ENCODE measurements at places on chromosomes 4 and X.

DNA sequence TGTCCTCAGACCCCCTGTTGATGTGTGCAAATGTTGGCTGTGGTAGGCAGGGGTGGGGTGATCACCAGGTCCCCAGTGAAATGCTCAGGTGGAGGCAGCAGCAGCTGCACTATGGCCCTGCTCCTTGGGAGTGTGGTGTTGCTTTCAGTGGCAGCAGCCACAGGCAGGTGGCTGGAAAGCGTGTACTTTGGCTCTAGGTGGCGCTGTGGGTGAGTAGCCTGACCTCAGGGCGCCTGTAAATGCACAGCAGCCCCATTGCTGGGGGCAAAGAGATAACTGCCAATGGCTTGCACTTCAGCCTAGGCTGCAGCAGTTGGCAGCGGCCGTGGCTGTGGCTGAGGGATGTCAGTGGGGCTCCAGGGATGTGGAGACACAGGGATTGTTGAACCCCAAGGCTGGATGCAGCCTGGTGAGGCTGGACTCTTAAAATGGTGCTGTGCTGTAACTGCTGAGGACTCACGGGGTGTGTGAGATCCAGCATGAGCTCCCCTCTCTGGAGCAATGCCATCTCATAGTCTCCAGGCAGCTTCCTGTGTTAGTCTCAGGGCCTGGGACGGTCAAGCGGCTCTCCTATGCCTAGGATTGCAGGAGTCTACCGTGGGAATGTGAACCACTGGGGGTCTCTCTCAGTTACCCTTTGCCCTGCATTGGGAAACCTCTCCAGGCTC is 421.7 kb upstream of the HTR2C start:
- DNase-seq = no peak

DNA sequence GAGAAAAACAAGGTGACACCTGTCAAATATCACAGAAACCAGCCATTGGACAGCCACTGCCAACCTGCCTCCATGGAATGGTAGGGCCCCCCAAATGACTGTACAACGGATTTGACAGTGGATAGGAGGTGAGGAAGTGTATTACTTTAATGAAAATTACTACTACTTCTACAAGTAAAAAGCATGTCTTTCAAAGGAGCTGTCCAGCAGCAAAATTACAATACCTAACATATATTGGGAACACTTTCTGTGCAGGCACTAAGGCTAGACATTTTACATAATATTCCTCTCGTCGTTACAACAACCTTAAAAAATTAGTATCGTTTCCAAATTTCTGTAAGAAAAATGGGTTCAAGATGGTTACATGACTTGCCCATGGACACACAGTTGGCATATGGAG is 14.9 kb downstream of the PPP3CA start:
- DNase-seq = no peak

- DNase-seq = no peak
Measured at GRCh38 chr4:69051576-69051943, 44.7 kb upstream of the UGT2B7 start.

DNA sequence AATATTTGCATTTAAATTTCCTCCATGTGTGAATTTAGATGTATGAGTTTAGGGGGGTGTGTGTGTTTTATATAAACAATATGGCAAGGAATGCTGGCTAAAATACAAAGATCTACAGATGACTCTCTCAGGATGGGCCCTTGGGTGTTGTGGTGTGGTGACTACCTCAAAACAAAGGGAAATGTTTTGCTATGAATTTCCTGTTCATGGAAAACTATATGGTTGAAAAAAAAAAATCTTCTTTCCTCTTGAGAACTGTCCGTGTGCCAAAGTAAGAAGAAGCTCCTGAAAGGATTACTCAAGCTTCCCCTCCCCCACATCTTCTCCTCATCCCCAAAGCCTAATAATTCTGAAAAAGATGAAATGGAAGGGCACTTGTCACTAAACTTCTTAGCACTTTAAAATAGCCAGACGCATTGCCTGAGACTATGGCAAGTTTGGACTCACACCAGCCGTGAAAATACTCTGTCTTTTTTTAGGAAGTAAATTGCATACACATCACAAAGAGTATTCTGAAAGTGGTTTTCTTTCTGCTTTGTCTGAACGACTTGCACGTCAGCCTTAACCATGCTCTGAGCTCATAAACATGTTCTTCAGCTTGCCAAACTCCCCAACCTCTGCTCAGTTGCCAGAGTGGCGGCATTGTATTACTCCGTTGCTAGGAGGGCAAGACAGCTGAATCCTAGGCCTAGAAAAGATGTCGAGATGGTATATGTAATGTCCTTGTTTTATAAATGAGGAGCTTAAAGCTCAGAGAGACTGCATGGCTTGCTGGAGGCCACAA is 250.4 kb upstream of the JADE1 start:
- DNase-seq = peak; percentile 83

- no peak for DNase-seq
Measured at GRCh38 chr4:122606364-122607043, 14.4 kb downstream of the IL21 start.

DNA sequence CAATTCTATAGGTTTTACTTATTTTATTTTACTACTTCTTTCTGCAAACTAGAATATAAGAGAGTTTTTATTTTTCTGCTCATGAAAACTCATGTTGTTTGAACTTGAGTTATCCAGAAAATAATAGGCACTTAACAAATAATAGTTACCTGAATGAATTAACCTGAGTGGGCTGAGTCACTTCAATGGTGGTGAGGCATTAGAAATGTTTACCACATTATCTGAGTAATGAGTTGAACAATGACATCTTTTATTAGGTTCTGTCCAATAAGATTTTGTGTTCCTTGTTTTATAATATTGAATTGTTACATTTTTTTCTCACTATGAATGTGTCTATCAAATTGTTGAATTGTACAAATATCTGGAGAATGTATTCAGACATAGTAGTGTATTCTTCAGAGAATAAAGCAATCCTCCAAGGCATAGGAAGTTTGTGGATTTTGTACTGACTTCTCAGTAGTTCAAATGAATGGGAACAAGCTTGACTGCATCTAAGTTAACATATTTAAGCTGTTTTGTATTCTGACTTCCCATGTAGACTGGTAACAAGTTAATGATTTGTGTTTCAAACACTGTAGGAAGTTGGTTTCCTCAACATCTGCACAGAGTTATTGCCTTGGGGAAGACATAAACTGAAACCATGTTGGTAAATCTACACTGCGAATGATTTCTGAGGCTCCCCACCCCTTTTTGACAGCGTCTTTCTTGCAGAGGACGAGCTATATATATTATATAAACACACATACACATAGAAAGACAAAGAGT is 1808.9 kb upstream of the TENM3 start:
- no peak for DNase-seq

DNA sequence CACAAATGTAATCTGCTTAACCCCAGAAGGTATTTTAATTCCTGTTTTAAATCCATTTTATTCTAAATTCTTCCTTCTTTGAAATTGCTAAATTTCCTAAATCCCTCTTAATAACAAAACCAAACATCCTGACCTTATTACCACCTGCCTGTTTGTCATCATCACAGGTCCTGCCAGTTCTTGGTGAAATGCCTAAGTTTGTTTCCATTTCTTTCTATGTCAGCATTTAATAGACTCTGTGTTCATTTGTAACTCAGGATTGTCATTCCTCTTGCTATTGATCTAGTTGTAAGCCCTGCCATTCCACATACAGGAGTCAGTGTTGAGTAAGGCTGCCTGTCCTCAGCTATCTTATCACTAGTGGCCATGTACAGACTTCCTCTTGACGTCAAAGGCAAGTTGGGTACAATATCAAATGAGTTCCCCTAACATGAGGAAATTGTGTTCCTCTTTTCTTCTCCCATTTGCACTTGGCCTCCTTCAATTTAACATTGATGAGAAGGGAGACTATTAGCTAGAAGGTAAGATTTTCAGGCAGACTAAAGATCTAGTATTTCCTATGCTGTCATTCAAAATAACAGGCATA is 440.1 kb downstream of the AFF2 start:
- peak; percentile 1 for DNase-seq

- no peak for DNase-seq
Measured at GRCh38 chr4:156673483-156673882, 298.1 kb downstream of the PDGFC start.

GRCh38 chr4:125719987-125720386 is 405.2 kb downstream of the FAT4 start:
- DNase-seq = peak; percentile 7

GRCh38 chr4:118716304-118716703 is 31.1 kb downstream of the METTL14 start:
- DNase-seq = no peak

DNA sequence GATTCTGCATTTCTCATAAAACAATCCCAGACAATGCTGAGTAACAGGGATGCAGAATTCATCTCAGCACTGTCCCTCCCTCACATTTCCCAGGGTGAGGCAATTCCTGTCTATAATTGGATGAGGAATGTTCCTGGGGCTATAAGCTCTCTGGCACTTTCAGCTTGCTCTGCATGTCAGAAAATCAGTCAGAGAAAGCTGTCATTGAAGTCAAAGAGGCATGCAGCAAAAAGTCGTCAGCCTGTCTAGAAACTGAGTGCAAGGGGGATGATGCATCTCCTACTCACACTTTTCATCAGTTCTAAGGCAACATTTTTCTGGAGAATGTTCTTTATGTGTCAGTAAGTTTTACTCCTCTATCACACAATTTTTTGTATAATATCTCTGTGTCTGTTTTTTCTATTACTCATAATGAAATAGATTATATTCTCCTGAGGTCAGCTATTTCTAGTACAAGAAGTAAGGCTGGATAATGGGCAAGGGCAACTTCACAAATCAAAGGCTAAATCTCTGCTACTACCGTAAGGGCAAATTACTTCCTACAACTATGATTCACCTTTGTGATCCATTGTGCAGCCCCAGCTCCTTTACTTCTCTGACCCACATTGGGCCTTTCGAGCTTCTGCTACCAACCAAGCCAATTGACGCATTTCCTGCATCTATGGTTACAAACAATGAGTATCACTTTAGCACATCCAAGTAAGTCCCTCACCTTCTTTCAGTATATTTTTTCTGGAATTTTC is 56.0 kb downstream of the TASL start:
- DNase-seq = peak; percentile 84

DNA sequence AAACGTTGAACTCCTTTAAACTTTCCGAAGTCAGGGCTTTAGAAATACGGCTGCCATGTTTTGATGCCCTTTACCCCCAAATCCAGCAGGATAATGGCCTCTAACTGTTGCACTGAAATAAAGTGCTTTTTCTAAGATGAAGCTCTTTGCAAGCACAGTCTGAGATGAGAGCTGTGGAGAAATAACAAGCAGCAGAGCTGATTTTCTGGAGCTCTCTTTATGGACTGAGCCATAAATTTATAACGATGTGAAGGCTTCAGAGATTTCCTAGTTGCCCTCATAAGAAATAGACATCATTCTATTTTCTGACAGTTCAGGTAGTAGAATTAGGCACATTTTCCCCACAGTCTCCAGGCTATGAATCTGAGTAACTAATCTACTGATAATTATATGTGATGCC is 567.3 kb downstream of the PDHA2 start:
- no peak for DNase-seq

DNA sequence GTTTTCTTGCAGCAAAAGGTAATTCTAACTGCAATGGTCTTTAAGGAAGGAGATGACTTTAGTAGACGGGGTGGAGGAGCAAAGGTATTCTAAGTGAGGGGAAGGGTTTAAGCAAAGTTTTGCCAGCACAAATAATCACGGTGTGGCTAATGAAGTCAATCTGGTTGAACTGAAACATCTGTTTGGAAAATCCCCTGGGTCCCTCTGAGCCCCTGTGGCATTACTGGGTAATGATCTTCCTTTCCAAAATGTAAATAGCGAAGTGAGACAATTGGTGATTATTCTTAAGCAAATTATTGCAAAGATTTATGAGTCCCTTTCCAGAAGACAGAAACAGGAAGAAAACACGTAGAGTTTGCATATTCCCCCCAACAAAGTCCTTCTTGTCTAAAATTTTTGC is 47.2 kb downstream of the FGFBP1 start:
- no peak for DNase-seq

- peak; percentile 83 for DNase-seq
Measured at GRCh38 chr4:53089936-53090729, 228.0 kb downstream of the RASL11B start.

DNA sequence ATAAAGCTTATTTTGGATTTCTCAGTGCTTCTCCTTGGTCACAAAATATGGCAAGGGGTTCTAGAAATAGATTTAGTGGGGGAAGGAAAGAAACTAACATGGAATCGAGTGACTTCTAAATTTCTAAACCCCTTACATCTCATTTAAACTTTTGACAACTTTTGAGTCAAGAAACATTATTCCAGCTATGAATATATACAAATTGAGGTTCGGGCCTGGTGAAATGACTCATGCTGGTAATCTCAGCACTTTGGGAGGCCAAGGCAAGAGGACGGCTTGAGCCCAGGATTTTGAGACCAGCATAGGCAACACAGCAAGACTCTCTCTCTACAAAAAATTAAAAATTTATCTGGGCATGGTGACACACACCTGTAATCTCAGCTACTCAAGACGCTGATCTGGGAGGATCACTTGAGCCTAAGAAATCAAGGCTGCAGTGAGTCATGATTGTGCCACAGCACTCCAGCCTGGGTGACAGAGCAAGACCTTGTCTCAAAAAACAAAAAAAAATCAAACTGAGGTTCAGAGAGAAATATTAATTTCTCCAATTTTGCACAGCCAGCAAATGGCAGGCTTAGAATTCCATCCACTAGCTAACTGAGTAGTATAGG is 99.8 kb downstream of the ANXA3 start:
- no peak for DNase-seq

DNA sequence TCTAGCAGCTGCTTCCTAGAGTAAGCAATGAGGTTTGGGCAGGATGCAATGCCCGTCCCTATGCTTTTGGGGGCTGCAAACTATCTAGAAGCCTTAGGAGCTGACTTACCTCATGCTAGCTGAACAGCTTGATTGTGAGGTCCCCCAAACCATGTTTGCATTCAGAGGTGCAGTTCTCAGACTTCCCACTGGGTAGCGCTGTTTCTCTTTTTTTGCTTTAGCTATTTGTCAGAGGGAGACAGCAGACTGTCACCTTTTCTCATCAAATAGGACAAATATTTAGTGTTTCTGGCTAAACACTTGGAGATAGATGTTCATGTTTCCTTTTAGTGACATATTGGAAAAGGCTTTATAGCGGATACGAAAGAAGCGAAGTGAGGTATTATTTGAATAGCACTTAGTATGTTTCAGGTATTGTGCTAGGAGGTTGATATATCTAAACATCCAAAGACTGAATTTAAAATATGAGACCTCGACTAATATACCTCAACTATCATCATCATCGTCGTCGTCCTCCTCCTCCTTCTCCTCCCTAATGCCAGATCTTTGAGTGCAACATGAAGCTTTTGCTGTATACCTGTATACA is 18.7 kb upstream of the TMEM192 start:
- peak; percentile 61 for DNase-seq

DNA sequence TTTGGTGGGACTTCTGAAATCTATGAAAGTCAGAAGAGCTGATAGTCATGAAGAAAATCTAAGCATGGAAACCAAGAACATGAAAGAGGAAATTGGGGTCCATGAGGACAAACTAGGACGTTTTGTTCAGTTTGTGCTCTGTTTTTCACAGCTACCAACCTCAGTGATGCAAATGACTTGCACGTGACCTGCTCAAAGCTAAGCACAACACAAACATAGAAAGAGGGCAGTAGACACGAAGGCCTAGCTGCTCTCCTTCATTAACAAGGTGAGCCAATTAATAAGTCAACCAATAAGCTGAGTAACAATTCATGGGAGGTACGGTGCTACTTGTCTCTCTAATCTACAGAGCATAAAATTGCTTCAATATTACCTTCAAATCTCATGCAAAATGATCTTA is 684.1 kb downstream of the TRAM1L1 start:
- DNase-seq = no peak
